ENCODE measurements at places on chromosomes 6 and 20. TPM values are rescaled to one million over a fixed set of nuclear protein-coding genes. Genes with fewer than 3 reads are reported as not detected.

Gene LIN28B
- 76.3 TPM for total RNA-seq

DNA sequence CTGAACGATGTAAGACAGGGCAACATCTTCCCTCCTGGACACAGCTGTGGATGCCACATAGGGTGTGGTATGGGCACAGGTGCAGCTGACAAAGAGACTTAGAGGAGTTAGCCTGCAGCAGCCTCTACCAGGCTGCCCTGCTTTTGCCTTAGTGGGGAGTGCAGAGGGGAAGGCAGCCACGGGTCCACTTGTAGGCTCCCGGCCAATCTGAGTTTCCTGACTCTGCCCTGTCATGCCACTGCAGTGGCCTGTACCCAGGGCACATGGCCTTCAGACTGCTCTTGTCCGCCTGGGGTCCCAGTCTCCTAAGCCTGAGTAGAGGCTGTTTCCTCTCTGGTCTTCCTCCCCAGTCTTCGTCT is 17.1 kb upstream of the CST9L start:
- no peak for DNase-seq

DNA sequence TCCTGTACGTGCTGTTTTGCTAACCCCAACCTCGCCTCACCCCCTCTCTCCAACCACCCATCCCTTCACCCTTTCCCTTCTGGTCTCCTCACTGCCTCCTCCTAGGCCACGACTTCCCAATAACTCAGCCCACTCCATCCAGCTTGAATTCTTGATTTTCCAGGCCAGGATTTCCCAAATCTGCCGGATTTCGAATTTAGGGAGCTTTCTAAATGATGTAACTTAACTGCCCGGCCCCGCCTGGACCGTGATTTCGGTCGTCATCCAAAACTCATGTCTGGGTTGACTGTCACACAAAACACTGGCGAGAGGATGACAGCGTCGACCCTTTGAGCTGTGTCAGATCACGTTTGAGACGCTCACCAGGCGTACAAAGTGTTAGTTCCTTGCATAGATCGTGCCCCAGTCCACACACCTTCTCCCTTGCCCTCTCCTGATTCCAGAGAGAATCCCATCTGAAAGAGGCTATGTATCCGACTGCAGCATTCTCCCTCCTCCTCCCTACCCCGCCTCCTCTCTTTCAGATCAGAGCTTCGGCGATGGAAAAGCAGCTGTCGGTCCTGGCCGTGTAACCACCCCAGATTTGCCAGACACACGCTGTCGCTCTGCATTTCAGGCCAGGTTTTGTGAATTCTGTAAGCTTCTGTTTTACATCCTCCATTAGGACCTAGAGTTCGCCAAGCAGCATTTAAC is 168.2 kb downstream of the GPX5 start:
- no peak for DNase-seq

GRCh38 chr6:49713346-49713745 is at the start of gene CRISP2:
Gene CRISP2 (minus strand): TSS chr6:49713543. CDS start chr6:49709196, 4,347 bp downstream.
- DNase-seq = no peak

Gene GNAS-AS1
- total RNA-seq = 3.8 TPM

DNA sequence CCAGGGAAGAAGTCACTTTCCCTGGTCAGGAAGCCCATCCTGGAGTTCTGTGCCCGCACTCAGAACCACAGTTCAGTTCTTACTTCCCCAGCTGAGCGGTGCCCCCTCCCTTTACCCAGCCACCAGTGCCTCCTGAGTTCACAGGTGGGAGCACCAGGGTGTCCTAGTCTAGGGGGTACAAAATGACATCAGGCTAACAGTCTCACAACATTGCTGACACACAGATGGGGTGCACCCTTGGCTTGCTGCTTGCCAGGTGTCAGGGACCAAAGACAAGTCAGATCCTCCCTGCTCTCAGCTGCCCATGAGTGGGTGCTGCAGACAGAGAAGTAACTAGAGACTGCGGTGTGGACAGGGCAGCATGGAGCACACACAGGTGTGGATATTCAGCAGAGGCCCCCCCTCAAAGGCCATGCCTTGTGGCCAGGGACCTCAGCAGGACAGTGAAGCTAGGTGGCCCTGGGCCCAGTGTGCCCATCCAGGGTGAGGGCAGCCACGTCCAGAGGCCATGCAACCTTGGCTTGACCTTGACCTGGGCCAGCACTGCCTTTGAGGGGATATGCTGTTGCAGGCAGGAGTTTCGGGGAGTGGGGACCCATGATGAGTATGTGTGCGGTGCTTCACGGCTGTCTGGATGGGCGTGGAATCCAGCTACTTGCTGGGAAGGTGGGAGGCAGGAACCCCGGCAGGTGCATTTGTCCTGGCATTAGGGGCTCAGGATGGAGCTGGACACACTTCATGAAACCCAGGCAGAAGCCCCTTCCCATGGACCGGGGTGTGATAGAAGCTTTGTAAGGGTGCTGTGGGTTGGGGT is 110.4 kb upstream of the FRMD1 start:
- no peak for DNase-seq

Gene FNDC11
- 1.5 TPM for total RNA-seq
